A549 treated with Hydrocortisone at 1 μM for 4 hours (cell line): ENCODE measurements at places on chromosomes 12 and 14. TPM values are rescaled to one million over a fixed set of nuclear protein-coding genes. Genes with fewer than 3 reads are reported as not detected.

Gene OR11H6
- total RNA-seq, result not detected in 5 replicates

Gene CRADD
- total RNA-seq, result 10.1 to 14.1 TPM (median 10.3 TPM) in 5 replicates

Gene PZP
- total RNA-seq, result not detected in 5 replicates

Gene KLHDC1
- 0.24 to 0.51 TPM (median 0.36 TPM) in 5 replicates for total RNA-seq

Gene TTC9
- 2.8 to 3.5 TPM (median 3.3 TPM) in 5 replicates for total RNA-seq

Gene TAS2R42
- not detected in 5 replicates for total RNA-seq

Gene PLEK2
- total RNA-seq, result 16.6 to 20.6 TPM (median 19.6 TPM) in 5 replicates

Gene IFNG-AS1
- total RNA-seq, result not detected in 5 replicates

Gene SYNE3
- 0.32 to 0.93 TPM (median 0.58 TPM) in 5 replicates for total RNA-seq

Gene ANKS1B
- total RNA-seq, result 0.61 to 1.0 TPM (median 0.80 TPM) in 5 replicates

Gene EMC9
- total RNA-seq, result 46.8 to 61.3 TPM (median 57.0 TPM) in 5 replicates

Gene RNASE4
- 5.6 to 8.6 TPM (median 6.9 TPM) in 5 replicates for total RNA-seq

Gene CCDC177
- total RNA-seq, result 0.02 to 0.06 TPM (median 0.04 TPM) in 4 of 5 replicates, not detected in the other
